ENCODE measurements at places on chromosomes 7 and 10. TPM values are rescaled to one million over a fixed set of nuclear protein-coding genes. Genes with fewer than 3 reads are reported as not detected.

NPFFR1 gene
- total RNA-seq: not detected

- no peak for DNase-seq
Observed at GRCh38 chr7:6273380-6273837, 985 bp upstream of the CYTH3 start.

- no peak for DNase-seq
Observed at GRCh38 chr10:128557149-128557710, 431.0 kb upstream of the MKI67 start.

PHKG1 gene
- total RNA-seq: 0.39 TPM

DNA sequence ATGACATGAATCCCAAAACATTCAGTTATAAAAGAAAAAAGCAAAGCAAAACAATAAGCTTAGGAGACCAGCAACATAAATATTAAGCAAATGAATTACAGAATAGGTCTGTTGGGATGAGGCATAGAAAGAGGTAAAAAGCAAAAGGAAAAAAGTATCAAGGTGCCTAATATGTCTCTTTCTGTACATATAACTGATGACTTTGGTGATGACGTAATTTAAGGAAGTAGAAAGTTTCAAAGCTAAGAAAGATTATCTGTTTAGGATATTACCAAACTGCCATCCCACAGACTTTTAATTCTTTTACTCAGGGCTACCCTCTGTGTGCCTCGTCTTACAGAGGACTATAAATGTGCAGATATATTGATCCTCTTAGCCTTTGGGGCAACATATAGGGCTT, 1066.5 kb downstream of the SORCS3 start:
- DNase-seq: no peak

- no peak for DNase-seq
Observed at GRCh38 chr7:64887756-64888508, 15.1 kb upstream of the ZNF273 start.

ZNF479 gene
- not detected for total RNA-seq

JAKMIP3 gene
- not detected for total RNA-seq
